ENCODE measurements at places on chromosomes 7 and 10.
A peak's percentile ranks its signal among the peaks of the same experiment; 100 is the strongest.

DNA sequence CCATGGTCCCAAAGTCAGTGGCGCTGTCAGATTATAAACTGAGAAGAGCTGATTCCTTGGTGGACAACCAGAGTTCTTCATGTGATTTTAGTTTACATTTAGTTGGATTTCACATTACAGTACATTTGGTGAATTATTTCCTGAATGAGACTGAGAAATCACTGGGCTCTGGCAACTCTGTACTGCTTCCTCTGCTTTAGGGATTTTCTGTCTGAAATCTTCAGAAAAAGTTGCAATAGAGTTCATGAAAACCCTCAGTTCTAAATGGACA is 242.6 kb downstream of the BICC1 start:
- DNase-seq, result no peak

DNA sequence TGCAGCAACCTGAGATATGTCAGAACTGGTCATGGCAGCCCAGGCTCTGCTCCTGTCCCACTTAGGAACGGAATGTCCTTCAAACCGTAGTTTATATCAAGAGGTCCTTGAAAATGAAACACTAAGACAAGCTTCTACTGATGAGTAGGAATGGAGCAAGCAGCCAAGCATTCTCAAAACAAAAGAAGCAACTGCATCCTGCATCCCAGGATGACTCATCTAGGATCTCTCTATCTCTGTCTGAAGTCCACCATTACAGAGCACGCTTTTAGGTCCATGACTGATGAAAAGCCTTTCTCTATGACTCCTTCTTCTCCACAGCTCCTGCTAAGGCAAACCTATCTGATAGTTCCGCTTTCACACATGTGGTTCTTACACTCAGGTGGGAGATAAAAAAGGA is 16.3 kb downstream of the MBL2 start:
- no peak for DNase-seq

- no peak for DNase-seq
Measured at GRCh38 chr7:11760372-11760771, 71.6 kb downstream of the THSD7A start.

DNA sequence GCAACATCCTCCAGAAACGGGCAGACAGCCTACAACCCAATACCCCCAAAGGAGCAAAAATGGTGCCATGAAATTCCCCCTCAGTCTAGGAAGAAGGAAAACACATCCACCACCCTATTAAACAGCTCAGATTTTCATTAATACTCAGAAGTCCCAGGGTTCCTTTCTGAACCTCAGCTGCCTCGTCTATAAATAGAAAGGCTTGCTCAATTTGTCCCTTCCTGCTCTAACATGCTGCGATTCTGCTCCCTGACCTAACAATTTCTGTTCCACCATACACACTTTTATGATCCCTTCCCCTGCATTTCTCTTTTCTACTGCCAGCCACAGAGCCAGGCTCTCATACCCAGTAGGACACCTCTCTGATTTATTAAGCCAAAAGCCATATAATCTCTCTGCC is 68.1 kb downstream of the MTERF1 start:
- DNase-seq, result no peak

DNA sequence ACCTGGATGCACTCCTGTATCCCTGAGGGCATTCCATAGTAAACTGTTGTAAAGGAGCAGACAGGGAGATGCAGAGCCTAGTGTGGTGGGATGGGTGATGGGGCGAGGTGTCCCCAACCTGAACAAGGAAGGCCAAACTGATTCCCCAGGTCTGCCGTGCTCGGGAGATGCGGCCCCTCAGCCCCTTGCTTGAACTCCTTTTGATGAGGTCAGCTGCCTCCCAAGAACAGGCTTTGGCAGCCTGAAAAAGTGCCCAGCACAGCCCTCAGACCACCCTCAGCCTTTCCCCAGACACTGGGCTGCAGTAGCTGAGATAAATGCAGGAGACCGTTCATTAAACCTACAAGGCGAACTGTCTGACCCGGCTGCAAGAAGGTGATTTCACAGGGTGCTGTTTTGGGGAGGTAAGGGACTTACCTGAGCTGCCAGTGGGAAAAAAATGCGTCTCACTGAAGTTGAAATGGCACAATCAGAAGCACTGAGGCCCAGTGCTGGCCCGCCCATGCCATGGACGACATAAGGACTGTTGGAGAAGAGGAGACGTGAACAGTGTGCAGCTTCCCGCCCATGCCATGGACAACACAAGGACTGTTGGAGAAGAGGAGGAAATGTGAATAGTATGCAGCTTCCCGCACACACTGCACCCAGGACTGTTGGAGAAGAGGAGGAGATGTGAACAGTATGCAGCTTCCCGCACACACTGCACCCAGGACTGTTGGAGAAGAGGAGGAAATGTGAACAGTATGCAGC is 148.4 kb upstream of the FAM20C start:
- no peak for DNase-seq

DNA sequence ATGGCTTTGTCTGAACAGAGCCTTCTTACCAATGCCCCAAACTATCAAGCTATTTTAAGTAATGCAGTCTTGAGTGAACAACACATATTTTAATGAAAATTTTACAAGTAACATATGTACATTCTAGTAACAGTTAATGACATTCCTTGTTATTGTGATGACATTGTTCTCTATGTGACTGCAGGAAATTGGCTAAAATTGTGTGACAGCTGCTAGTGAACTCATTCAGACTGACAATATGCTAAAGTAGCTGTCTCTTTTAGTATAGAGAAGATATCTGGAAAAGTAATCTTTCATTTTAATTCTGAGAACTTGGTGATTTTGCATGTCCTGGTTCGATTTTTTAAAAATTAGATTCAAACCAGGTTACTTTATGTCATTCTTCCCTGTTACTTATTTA is 259.8 kb upstream of the MAGI2 start:
- no peak for DNase-seq

- DNase-seq, result peak; percentile 23
Measured at GRCh38 chr7:131285556-131285955, 42.1 kb upstream of the MKLN1 start.

GRCh38 chr7:89607792-89608191 is 546.5 kb upstream of the STEAP1 start:
- DNase-seq, result peak; percentile 6
